ENCODE measurements at places on chromosomes 12 and 14.
A peak's percentile ranks its signal among the peaks of the same experiment; 100 is the strongest.

GRCh38 chr12:52151837-52152783 lies 39.7 kb downstream of the KRT80 start:
- DNase-seq: peak; percentile 79

- no peak for DNase-seq
Observed at GRCh38 chr12:62606654-62607053, 140.0 kb downstream of the MON2 start.

GRCh38 chr12:103742349-103742932 lies 98.6 kb downstream of the NT5DC3 start:
- DNase-seq: no peak

DNA sequence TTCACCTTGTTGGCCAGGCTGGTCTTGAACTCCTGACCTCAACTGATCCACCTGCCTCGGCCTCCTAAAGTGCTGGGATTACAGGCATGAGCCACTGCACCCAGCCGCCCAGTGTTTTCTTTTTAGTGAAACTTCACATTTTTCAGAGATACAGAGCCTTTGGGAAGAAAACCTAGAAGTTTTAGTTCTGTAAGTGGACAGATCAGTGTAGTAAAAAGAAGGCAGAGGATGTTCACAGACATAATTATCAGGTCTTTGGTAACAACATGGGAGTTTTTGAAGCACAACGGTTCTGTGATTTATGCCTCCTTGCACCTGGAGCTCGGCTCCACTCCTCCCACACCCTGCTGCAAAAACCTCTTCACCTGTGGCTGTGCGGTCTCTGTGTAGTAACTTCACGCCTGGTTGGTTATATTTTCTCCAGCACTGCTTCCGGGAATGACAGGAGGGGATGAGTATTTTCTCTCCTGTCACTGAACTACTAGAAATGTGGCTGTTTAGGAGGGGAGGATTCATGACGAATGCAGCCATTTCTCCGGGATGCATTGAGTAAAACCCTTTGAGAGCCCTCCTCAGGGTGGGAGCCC lies 67.0 kb downstream of the ARF6 start:
- peak; percentile 23 for DNase-seq

DNA sequence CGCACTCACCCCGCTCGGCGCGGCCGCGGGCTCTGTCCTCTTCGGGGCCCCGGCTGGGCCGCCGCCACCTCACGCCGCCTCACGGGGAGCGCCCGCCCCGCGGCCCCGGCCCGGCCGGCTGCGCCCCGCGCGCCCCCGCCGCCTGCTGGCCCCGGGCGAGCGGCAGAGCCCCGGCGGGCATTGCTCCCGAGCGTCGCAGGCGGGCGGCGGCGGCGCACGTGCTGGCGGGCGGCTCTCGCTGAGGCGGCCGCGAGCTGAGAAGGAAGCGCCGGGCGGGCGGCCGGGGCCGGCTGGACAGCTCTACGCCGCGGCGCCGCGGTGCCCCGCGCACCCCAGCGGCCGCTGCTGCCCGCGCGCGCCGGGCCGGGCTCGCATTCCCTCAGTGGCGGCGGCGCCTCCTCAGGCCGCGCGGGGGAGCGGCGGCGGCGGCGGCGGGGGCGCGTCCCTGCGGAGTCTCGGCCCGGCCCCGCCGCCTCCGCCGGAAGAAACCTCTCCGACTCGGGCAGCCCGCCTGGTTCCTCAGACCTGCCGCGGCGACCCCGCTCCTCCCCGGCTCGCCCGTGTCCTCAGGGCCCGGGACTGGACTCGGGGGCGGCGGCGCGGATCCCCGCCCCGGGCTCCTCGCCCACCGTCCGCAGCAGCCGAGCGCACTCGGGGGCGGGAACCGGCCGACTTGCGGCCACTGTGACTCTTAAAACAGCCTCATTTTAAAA lies at the start of gene PITPNM2:
TSS of gene PITPNM2 (minus strand) at position 347 of the 713 bp plus-strand sequence. CDS start 116,500 bp downstream, outside the sequence.
- peak; percentile 67 for DNase-seq

GRCh38 chr12:47740606-47741339 lies 15.5 kb upstream of the ENDOU start:
- no peak for DNase-seq

- no peak for DNase-seq
Observed at GRCh38 chr12:104713444-104713843, 244.6 kb downstream of the SLC41A2 start.

DNA sequence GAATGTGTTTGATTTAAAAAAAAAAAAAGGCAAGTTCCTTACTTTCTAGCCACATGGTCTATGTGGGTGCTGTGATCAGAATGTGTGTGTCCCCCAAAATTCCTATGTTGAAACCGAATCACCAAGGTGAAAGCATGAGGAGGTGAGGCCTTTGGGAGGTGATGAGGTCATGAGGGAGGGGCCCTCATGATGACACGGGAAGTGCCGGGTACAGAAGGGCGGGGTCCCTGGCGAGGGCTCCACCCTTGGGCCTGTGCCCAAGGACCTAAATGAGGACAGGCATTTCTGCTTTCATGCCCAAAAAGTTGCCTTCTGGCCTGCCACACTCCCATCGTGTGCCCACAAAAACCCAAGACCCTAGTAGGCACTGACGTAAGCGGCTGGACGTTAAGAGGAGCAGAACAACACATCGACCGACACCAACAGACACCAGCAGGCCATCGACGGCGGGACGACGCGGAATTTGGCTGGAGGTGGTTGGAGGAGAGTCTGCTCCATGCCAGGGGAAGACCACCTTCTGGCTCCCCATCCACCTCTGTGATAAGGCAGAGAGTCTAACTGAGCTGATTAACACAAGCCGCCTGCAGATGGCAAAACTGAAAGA lies 211.8 kb downstream of the FOXN3 start:
- DNase-seq: no peak

GRCh38 chr12:9650151-9650576 lies 19.3 kb upstream of the CLEC2D start:
- no peak for DNase-seq

DNA sequence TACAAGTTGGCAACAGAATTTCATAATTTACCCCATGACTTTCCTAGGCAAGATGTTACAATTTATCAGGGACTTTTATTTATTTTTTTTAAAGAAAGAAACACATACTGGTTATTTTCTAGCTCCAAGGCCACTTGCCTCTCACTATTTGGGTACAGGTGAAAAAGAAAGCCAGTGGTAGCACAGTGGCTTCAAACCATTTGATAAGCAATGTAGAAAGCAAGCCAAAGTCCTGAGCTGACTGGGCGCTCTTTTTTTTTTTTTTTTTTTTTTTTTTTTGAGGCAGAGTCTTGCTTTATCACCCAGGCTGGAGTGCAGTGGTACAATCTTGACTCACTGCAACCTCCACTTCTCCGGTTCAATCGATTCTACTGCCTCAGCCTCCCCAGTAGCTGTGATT lies 73.3 kb downstream of the STXBP6 start:
- no peak for DNase-seq

GRCh38 chr14:104794631-104794992 lies 936 bp downstream of the AKT1 start:
- DNase-seq: no peak

DNA sequence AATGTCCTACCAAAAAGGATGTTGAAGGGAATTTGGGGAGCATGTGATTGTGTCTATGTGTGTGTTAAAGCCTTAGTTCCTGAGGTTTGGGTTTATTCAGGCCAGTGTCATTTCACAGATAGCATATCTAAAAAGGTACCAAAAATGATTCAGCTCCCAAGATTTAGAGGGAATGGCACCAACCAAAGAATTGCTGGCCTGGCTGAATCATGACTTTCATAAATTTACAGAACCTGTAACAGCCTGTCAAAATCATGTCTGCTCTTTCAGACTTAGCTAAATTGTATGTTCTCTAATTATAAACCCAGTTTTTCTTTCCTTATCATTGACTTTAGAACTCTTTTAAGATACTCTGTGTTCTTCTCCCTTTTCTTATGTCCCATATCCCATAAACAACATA lies 231.5 kb downstream of the NUBPL start:
- no peak for DNase-seq

- DNase-seq: no peak
Observed at GRCh38 chr12:7304456-7304855, 584 bp downstream of the ACSM4 start.

DNA sequence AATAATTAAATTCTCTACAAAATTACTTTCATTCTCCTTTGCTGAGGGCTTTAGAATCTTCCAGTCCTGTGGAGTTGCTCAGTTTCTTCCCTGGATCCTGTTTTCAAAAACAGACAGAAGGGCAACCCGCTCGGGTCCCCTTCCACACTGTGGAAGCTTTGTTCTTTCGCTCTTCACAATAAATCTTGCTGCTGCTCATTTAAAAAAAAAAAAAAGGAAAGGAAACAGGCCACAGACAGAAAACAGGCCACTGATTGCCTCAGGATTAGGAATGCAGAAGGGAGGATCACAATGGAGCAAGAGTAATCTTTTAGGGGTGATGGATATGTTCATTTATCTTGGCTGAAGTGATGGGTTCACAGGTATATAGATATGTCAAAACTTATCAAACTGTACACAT lies 29.5 kb upstream of the HIGD1C start:
- DNase-seq: no peak

DNA sequence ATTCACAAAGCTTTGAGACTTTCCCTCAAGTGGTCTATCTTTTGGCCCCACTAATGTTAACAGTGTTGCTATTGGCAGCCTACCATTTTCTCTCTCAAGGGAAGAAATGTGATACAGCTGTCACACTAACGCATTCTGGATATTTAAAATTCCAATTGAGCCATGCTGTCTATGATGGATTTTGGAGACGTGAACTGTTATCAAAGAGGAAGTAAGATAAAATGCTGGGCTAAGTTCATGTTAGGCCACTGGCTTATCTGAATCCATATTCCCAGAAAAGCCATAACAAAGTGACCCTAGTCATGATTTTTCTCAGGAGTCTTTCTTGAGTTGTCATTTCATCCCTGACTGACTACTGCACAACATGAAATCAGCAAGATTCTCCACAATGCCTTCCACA lies 200.2 kb downstream of the PHLDA1 start:
- DNase-seq: no peak

GRCh38 chr14:100778951-100779690 lies 46.8 kb upstream of the MEG3 start:
- DNase-seq: no peak

DNA sequence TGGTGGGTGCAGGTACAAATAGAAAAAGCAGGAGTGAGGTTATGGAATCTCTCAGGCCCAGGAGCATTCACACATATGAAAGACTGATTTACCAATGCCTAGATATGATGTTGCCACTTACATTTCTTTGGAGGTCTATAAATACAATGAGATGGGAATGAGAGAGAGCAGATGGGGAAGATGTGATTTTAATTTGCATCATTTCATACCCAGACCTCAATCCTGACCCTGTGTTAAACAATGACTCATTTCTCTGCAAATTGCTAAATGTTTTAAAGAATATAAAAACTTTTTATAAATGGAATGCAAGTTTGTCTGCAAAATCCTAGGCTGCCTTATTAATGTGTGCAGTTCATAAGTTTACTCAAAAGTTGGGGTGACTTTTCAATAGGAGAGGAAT lies 38.6 kb upstream of the GNG2 start:
- no peak for DNase-seq

DNA sequence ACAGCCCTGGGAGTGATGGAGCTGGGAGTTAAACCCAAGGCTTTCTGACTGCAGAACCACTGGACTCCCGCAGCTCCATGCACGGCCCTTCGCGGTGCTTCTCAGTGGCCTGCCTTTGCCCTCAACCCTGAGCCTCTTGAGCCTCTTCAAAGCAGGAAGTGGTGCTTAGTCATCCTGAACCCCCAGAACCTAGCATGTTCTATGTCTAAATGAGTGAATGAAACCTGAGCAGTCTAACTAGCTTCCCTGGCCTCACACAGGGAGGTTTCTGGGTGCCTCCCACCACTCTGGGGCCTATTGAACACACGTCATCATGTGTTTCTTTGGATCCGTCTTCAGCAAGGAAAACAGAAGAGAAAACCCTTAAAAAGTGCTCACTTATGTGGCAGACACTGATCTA lies 117.9 kb upstream of the SFSWAP start:
- DNase-seq: peak; percentile 41
